ENCODE measurements at places on chromosomes 7 and 10.

DNA sequence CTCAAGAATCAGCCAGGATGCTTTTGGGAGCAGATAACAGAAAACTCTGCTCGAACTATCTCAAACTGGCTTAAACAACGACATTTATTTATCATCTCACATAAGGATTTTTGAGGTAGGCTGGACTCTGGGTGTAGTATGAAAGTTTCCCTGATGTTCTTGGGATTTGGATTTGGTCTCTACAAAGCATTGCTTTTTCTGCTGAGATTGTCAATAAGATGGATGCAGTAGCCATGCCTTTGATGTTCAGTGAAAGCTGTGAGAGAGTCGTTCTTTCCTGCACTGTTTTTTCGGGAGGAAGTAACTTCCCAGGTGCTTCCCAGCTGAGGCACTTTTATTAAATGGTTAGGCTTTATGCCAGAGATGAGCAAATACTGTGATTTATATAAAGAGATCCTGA lies 181.1 kb downstream of the PRKG1 start:
- DNase-seq, result no peak

DNA sequence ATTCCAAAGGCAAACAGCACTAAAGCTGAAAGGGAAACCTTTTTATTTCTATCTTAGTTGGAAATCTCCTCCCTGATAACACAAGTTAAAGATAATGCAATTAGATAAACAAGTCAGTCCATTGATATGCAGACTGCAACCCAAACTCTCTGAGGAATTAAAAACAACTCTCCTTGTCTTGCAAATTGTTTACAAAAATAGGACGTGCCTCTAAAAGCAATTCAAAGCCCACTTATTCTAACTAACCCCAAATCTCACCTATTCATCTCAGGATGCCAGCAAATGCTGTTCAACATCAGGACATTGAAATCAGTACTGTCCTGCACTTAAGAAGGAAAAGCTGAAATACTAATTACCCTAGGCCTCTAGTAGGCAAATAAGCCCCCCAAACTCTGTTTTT lies 12.8 kb downstream of the SHTN1 start:
- DNase-seq, result no peak

DNA sequence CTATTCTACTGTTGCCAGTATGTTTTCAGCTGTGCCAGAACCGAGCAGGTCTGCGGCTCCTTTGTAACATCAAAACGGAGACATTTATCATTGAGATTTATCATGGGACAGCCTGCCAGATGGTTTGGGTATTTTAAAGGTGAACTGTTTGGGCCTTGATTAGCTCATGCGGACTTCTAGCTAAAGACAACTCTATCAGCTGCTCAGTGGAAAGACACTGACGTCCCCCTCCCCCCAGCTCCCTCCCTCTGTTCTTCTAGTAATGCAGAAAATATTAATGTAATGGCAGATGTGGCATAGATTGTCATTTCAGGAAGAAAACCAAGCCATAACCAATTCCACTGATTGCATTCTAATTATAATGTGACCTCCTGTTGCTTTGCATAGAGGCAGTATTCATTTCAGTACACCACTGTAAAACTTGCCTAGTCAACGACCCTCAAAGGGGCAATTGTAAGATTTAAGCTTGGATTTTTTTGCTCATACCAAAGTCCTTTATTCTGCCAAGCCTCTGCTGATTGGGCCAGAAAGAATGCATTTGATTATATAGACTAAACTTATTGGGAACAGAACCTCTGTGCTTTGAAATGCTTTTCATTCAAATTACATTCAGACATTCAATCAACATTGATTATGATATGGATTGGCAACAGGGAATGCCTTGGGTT lies 966.8 kb downstream of the LRMDA start:
- DNase-seq, result no peak

GRCh38 chr10:90788968-90789367 lies 68.9 kb downstream of the HTR7 start:
- no peak for DNase-seq

DNA sequence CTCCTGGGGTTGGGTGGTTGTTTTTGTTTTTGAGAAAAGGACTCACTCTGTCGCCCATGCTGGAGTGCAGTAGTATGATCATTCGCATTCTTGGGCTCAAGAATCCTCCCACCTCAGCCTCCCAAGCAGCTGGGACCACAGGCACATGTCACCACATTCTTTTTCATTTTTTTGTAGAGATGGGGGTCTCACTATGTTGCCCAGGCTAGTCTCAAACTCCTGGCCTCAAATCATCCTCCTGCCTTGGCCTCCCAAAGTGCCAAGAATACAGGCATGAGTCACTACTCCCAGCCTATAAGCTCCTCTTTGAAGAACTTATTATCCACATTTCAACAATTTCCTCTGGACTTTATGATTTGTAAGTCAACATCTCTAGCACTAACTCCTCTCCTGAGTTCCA lies 102.7 kb downstream of the KMT2C start:
- no peak for DNase-seq

- no peak for DNase-seq
Measured at GRCh38 chr7:151431281-151431767, 8.6 kb downstream of the CRYGN start.

DNA sequence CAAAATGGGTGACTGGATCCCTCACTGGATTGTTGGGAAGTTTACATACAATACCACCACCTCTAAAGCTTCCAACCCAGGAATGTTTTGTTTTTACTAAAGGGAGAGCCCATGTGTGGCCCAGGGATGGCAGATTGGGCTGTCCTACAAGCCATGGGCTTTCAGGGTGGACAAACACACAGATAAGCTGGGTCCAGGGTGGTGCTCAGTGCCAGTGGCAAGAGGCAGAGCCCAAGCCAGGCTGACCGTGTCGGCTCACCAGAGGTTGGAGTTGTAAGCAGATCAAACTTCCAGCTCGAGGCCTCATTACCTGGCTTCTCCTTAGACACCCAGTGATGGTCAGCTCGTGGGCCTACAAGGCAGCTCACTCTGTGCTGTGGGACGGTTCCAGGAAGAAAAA lies 52.3 kb downstream of the CDH23 start:
- no peak for DNase-seq
